ENCODE measurements at places on chromosomes 12 and 14. TPM values are rescaled to one million over a fixed set of nuclear protein-coding genes. Genes with fewer than 3 reads are reported as not detected.
A peak's percentile ranks its signal among the peaks of the same experiment; 100 is the strongest.

- no peak for DNase-seq
Measured at GRCh38 chr14:65991104-65991503, 495.1 kb upstream of the CCDC196 start.

DNA sequence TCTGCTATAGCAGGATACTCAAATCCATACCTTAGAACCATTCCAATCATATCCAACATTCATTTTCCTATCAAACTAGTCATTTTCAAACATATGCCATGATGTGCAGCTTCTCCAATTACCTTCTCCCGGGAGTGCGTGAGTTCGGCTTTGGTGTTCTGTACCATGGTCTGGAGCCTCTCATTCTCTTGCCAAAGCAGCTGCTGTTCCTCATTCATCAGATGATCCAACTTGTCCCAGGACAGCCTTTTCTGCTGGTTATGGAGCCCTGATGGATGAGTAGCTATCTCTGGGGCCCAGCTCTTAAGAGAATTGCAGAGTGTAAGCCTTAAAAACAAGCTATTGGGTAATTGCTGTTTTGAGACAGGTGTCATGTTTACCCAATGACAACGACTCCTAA, 71.1 kb upstream of the SAV1 start:
- DNase-seq: no peak

GRCh38 chr12:101010896-101011295, 199.1 kb downstream of the SLC5A8 start:
- no peak for DNase-seq

DNA sequence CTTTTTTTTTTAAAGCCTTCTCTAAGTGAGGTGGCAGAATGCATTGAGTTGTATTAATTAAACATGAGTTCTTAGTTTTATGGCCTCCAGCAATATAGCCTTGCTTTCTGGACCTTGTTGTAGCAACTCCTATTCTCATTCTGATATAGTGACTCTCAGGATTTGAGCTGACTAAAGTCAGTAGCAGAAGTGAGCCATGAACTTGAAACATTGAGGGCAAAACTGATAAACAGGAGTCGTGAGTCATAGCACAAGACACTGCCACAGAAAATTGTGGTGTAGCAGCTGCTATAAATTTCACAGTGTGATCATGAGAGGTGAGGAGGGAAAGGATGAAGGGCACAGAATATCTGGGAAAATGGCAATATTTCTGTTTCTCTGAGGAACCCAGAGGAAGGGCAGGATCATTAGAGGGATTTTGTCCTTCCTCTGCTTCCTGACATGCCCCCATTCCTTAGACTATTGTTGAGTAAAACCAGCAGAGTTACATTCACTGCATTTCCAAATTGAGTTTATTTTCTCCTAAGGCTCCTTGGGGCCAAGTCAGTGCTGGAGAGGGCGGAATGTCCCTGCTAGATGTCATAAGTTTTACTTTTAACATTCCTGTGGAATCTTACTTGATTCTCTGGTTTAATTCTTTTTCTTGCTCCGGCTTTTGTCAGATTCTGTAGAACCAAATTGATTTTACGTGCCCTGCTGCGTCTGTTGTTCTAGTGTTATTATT, 7.5 kb downstream of the KLRG1 start:
- no peak for DNase-seq

- DNase-seq: no peak
Measured at GRCh38 chr12:33439587-33440011, at the start of gene SYT10. Gene SYT10 (minus strand): TSS chr12:33439819. CDS start chr12:33439522, 297 bp downstream.

GRCh38 chr14:89476354-89476896, 59.4 kb upstream of the FOXN3 start:
- no peak for DNase-seq

DNA sequence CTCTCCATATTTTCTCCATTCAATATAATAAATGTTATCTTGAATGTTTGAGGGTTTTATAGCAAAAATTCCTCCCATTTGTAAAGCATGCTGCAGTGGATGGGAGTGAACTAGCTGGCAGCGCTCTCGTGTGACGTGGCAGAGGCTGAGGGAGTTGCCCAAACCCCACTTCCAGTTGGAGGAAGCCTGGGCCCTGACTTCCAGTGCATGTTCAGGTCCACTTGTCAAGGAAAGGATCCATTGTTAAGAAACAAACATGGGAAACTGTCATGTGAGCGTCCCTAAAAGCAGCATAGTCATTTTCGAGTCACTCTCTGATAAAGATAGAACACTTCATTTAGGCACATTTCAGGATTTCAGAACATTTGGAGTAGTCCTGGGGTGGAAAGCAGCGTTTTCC, 116.6 kb downstream of the SLC25A47 start:
- no peak for DNase-seq

GRCh38 chr14:99579903-99580571, 24.0 kb downstream of the CCDC85C start:
- DNase-seq: no peak

- no peak for DNase-seq
Measured at GRCh38 chr12:19461999-19462398, 22.7 kb downstream of the AEBP2 start.

GRCh38 chr12:129871991-129872972, 31.5 kb downstream of the TMEM132D start:
- DNase-seq: peak; percentile 60

GRCh38 chr14:22872033-22872832, 693 bp downstream of the LRP10 start:
- peak; percentile 96 for DNase-seq

DNA sequence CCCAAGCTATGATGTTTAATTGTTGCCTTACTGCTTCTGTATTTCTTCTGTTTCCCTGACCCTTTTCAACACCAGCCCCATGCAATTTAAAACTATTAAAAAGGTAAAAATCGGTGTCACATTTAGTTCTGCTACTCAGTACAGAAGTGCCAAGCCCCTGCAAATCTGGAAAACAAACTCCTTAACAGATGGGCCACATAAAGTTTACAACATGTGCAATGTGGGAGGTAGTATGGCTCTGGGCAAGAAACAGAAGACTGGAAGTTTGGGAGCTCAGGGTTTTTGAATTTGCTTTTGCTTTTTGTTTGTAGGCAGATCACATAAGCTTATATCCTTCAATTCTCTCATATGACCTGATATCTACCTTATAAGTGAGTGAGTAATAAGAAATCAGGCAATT, 404.0 kb upstream of the ATP2B1 start:
- no peak for DNase-seq

- no peak for DNase-seq
Measured at GRCh38 chr12:7157391-7157790, 27.2 kb downstream of the CLSTN3 start.

- DNase-seq: no peak
Measured at GRCh38 chr12:21239866-21240265, 94.9 kb downstream of the SLCO1A2 start.

DNA sequence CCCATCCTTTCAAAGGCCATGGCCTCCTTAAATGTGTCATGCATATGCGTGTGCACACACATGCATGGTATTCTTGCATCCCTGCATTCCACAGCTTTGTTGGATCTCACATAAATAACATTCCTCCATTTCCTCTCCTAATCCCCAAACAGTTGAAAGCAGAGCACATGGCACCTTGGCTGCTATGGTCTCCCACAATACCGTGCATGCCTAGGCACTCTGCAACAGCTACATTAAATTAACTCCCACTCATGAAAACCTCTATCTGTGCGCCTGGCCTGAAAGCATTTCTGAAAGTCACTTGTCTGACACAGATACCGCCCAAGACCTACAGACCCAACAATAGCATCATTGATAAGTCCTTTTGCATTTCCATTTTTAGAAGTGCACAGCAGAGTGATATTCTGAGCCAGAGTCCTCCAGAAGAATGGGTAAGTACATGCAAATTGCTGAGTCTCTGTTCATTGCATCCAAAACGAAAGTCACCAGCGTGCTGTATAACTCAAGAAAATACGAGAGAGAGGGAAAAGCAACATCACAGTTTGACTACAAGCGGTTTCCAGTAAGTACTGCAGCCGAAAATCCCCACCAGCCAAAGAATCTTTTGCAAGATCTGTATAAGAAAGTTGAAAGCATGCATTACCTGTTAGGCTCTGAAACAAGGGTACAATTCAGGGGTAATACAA, 436 bp downstream of the ASB2 start:
- DNase-seq: no peak

DNA sequence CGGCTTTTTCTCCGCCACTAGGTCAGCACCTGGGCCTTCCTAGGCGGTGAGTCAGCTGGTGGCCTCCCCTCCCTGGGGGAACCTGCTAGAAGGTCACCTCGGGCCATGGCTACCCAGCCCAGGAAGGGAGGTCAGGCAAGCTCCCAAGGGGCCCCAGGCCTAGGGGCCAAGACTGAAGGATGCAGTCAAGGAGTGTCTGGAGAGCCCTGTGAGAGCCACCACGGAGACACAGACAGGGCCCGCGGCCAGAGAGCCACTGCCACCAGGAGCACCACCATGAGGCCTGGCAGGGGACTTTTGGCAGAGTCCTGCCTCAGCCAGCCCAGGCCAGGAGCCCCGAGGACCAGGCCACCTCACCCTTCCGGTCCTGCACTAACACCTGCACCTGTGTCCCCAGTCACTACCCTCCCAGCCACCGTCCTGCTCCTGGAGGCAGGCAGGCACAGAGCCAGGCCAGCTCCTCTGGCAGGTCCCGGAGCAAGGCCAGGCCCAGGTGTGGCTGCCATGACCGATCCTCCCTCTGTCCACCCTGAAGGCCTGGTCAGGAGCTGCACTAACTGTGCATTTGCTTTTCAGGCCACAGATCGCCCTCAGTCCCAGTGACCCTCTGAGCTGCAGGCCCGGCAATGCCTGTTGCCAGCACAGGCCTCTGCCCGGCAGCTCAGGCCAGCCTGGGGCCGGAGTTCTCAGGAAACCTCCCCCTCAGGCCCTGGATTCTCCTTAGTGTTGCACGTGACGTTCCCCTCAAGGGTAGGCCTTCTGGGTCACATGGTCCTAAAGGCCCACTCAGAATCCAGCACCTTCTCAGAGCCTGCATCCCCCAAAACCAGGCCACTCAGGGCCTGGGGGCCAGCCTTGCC, 6.9 kb downstream of the PHETA1 start:
- no peak for DNase-seq

- no peak for DNase-seq
Measured at GRCh38 chr12:92571844-92572543, 130.8 kb upstream of the PLEKHG7 start.

Gene KERA
- total RNA-seq: not detected

Gene REM2
- total RNA-seq: 0.26 TPM

Gene KLRK1
- 1.2 TPM for total RNA-seq

Gene GPR68
- total RNA-seq: 6.6 TPM
